Thoracic aorta (tissue), 2 donors: ENCODE measurements at places on chromosomes 2 and 18. TPM values are rescaled to one million over a fixed set of nuclear protein-coding genes. Genes with fewer than 3 reads are reported as not detected.

DNA sequence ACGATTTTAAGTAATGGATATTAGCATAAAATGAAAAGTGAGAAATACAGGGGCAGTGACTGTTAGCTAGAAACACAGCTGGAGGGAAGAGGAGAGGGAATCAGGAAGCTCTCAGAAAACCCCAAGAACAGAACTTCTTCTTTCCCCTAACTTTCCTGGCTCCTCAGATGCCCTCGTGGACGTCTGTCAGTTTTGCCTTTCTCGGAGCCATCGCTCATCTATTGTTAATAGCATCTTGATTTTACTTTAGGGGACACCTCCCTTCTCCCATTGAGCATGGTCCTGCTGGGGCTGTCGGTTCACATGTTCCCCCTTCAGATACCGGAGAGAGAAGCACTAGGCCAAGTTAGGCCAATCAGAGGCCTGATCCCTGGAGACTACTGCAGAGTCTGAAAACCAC, 2.3 kb upstream of the PLEK start:
- H3K4me1 ChIP-seq = peaks cover 3% of the 10 kb centered on the region
- DNase-seq = no peak
- no peaks in the 10 kb centered on the region for H3K36me3 ChIP-seq

DNA sequence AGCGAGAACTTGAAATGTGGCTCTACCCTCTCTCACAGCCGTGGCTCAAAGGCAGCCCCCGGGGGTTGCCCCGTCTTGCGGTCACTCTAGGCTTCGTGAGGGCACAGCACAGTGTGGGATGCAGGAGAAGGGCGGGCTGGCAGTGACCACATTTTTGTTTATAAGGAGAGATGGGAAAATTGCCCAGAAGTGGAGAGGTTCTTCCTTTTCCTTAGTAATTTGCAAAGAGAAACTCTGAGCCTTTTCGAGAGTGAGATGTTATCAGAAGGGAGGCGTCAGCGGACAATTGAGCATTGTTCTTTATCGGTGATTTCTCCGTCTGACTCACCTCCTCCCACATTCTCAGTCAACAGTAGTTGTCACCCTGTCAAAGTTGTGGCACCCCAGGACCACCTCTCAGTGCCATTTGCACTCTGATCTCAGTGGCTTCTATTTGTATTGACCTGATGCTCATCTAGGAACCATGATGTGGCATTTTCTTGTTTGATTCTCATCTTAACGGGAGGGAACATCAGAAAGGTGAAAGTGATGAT, 89.6 kb downstream of the ACAA2 start:
- DNase-seq = no peak
- H3K4me3 ChIP-seq = no peak overlapping the region
- H3K36me3 ChIP-seq = no peaks in the 10 kb centered on the region
- H3K27me3 ChIP-seq = no peaks in the 10 kb centered on the region
- no peak overlapping the region for H3K27ac ChIP-seq

DNA sequence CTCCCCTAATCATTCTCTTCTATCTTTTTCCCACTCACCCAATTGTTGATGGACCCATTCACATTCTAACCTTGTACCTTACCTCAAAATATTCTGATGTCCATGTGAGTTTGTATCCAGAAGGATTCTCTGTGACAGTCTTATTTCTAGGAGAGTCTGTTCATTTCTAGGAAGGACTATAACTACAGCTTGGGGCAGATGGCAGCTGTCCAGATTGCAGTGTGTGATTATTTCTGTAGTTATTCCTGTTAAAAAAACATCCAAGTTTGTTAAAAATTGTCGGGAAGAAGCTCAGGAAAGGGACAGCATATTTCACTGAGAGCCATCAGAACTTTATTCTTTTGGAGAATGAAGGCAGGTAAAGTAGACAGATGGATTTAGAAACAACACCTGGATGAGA, 142.6 kb downstream of the RAPGEF4 start:
- H3K27me3 ChIP-seq = no peaks in the 10 kb centered on the region
- H3K4me3 ChIP-seq = no peak overlapping the region
- no peak overlapping the region for H3K27ac ChIP-seq
- DNase-seq = no peak
- H3K36me3 ChIP-seq = no peaks in the 10 kb centered on the region

The SRBD1 gene
- total RNA-seq = 19.0 TPM

The FTCDNL1 gene
- not detected for total RNA-seq

DNA sequence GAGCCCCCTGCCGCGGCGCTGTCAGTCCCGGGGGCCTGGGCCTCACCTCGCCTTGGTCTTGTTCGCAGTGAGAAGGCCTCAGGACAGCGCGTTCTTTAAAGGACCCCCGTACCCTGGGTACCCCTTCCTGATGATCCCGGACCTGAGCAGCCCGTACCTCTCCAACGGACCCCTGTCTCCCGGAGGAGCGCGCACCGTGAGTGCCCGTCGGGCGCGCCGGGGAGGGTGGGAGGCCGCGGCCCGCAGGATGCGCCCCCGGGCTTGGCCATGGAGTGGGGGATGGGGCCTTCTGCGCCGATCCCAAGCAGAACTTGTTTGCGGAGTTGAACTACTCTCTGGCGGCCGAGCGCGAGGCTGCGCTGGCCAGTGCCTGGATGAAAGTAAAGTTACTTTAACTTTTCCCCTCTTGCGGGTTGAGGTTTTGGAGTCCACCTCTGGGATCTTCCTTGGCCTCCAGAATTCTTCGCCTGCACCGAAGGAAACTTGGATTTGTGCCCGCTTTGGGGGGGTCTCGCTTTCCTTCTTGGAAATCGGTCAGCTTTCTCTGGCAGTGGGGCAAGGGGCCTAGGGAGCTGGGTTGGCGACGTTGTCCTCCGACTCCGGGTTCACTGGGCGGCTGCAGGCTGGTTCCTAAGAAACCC, 1.2 kb downstream of the TCF7L1 start:
- no peaks in the 10 kb centered on the region for H3K36me3 ChIP-seq
- DNase-seq = no peak
- peak overlapping the region; percentile 97 for H3K4me3 ChIP-seq
- no peaks in the 10 kb centered on the region for H3K27me3 ChIP-seq
- H3K27ac ChIP-seq = peak overlapping the region; percentile 74

- peak overlapping the region; percentile 78 for H3K4me3 ChIP-seq
- peak overlapping the region; percentile 77 for H3K27ac ChIP-seq
- no peak for DNase-seq
- no peaks in the 10 kb centered on the region for H3K27me3 ChIP-seq
- no peaks in the 10 kb centered on the region for H3K36me3 ChIP-seq
These were observed 845 bp downstream of the EML4 start for GRCh38 chr2:42169874-42170521.
